ENCODE measurements at places on chromosomes 6 and 20.

DNA sequence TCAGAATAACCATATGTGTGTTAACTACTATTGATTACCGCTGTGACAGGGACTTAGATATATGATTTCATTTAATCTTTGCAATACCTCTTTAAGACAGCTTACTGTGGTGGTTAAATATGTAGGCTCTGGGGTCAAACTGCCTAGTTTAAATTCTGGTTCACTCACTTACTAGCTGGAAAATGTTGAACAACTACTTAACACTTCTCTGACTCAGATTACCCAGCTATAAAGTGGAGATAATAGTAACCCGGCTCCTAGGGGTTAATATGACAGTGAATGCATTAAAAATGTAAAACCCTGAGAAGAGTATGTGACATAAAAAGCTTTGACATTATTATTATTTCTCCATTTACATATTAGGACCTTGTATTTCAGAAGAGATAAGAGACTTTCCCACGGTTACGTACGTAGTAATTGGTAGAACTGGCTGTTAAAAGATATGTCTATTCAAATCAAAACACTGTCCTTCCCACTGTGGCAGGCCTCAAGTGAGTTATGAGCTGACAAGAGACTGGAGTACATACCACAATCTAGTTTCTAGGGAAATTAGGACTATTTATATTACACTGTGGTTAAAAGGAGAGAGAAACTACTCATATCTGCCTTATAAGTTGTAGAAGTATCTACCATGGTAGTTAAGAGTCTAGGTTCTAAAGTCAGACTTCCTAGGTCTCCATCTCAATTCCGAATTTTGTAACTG, 4.4 kb upstream of the PLCB1 start:
- no peak for DNase-seq

DNA sequence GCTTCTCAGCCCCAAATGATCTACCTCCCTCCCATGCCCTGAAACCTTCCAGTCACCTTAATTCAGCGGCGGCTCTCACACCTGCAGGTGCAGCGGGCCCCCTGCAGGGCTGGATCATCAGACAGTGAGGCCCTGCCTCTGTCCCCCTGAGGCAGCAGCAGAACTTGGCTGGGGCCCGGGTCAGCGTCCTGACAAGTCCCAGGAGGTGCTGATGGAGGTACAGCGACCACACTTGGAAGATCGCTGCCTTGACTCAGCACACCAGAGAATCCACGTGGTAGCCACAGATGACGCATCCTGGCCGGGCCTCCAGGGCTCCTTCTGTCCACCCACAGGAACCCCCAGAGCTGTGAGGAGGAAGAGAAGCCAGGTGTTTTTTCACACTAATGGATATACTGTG, 116.4 kb upstream of the THBS2 start:
- no peak for DNase-seq

DNA sequence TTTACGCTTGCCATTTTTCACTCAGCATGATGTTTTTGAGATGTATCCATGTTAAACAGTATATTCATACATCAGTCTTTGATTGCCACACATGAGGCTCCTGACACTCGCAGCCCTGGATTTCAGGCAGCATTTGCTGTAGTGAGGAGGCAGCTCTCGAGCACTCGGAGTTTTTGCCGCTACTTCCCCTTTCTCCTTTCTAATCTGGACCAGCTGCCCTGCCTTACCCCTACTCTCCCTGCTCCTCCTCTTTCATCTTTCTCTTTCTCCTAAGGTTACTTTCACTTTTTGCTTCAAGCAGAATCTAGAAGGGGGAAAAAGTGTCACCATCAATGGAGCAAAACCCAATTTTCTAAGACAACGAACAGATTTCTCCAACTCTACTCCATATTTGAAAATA, 5.9 kb upstream of the CST3 start:
- no peak for DNase-seq

- no peak for DNase-seq
Measured at GRCh38 chr20:25394276-25394675, 3.6 kb upstream of the ABHD12 start.

DNA sequence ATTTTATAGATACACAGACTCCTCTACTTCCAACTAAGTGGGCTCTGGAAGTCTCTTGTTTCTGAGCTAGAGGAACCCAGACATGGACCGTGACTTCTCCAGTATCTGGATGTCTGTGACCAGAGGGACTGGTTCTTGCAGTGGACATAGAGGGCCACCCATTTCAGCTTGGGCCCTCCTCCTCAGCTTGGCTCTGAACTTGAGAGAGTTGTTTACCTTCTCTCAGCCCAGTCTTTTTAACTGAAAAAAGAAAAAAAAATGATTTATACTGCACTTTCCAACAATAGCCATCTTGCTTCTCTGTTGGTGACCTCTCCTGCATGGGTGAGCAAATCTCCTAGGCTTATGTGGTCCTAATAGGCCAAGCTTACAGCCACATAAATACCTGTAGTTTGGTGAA, 60.3 kb upstream of the TMEM181 start:
- DNase-seq = no peak

- DNase-seq = no peak
Measured at GRCh38 chr20:4681991-4682401, 39.7 kb upstream of the PRND start.

- no peak for DNase-seq
Measured at GRCh38 chr6:20839630-20840029, 305.4 kb downstream of the CDKAL1 start.

GRCh38 chr6:41555326-41556300, 9.4 kb downstream of the FOXP4 start:
- no peak for DNase-seq

GRCh38 chr6:12232339-12232738, 57.8 kb upstream of the EDN1 start:
- no peak for DNase-seq

DNA sequence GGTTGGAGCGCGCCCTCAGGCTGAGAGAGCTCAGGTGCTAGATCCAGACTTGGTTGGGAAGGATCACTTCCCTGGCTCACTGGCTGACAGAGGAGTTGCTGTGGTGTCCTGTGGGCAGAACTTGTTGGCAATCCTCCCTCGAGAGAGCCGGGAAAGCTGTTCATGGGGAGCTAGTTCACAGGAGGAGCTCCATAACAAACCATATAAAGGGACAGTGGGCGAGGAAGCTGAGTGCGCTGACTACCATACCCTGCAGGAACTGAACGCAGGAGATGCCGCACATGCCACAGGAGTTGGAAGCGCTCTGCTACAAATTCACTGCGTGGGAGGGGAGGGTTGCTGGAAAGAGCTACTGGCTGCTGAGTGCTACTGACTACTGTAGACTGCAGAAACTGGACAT, 243.2 kb downstream of the OGFRL1 start:
- DNase-seq = no peak

DNA sequence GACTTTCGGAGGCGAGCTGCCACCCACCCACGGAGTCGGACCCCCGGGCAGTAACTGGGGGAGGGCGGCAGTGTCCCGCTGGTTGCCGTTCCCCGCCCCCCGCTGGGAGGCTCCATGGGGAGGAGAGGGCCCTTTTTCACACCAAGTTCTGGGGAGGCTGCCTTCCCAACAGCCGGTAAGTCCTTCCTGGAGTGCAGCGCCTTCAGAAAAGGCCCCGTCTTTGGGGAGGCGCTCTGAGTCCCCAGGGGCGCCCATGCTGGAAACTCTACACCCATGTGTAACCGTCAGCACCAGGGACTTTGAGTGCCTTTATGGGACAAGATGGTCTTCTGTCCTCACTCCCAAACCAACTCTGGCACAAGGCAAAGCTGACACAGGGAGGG, 430 bp upstream of the SOX18 start:
- no peak for DNase-seq

DNA sequence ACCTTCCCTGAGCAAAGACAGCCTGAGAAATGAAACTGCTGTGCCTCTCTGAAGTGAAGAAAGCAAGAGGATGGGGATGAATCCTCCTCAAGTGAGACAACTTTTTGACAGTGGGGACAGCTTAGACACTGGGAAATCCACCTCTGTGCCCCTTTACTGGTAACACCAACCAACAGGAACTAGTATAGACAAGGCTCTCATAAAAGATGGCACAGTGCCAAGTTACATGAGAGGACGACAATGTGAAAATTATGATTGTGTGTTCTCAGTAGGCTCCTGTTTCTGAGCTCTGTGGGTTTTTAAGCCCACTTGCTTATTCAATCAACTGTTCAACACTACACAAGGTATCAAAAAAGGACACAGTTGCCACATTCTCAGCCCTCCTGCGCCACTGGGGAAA, 41.6 kb upstream of the LYRM2 start:
- DNase-seq = no peak

GRCh38 chr6:36323062-36323461, 13.6 kb downstream of the BNIP5 start:
- DNase-seq = no peak

DNA sequence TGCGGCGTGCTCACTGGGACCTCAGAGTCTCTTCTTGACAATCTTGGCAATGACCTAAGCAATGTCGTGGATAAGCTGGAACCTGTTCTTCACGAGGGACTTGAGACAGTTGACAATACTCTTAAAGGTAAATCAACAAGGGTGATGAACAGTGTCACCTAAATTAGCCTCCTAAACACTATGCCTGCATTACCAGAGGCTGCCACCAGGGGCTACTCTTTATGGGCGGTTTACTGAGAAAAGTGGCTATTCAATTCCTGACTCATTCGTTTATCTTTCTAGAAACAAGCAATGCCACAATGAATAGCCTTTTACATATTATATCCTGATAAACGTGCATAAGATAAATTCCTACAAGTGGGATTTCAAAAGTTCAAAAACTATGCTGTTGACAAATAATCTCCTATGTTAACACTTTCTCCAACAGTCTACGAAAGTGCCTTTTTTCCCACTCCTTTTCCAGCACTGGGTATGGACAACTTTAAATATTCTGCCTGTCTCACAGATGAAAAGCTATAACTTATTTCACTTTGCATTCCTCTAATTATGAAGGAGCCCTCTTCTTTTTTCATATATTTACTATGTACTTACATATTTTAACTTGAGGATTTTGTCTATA, 1.3 kb downstream of the BPIFA2 start:
- no peak for DNase-seq

DNA sequence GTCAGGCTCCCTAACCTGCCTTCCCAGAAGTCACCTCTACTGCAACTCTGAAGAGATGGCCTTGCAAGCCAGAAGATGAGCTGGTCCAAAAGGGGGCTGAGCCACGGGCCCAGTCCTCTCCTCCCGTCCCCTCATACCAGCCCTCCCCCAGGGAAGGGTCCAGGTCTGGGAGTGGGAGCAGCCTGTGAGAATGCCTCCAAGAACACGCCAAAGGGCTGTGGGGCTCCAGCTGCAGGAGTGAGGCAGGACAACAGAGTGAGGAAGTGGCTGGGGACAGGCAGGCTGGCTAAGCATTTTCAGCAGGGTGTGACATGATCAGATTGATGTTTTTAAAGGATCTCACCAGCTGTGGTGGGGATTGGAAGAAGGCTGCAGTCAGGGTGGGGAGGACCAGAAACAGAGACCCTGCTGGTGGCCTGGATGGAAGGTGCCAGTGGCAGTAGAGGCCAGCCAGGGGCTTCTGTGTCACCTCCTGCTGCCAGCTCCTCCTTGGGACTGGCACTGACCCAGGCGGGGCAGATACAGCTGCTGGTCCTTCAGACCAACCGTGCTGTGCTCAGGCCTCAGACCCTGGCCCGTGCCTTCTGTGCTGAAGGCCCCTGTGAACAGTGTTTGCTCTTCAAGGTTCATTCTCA, 257.6 kb downstream of the NRN1 start:
- no peak for DNase-seq

GRCh38 chr20:58179432-58180099, 48.9 kb downstream of the ANKRD60 start:
- DNase-seq = peak; percentile 83

DNA sequence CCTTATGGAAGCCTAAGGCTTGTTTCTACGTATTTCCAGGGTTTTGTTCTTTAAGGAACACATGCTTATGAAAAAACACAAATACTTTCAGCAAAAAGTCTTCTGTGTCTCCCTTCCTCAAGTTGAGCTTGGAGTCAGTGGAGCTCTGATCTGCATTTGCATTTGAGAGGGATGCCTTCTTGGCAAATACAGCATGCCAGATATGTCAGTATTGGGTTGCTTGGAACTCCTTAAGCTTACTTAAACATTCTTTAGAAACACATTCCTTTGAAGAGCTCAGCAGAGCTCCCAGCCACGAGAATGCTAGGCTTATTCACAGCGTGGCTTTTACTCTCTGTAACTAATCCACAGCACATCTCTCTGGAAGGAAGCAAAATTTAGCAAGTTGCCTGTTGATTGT, 68.3 kb downstream of the ANKRD6 start:
- DNase-seq = no peak

All from GM10248 (cell line).